D721Med (cell line): ENCODE measurements at places on chromosomes 6 and 20.

GRCh38 chr6:6865611-6866010 is 242.2 kb upstream of the RREB1 start:
- DNase-seq = no peak

- DNase-seq = peak; percentile 95
Measured at GRCh38 chr6:43143235-43144128, 27.6 kb upstream of the SRF start.

DNA sequence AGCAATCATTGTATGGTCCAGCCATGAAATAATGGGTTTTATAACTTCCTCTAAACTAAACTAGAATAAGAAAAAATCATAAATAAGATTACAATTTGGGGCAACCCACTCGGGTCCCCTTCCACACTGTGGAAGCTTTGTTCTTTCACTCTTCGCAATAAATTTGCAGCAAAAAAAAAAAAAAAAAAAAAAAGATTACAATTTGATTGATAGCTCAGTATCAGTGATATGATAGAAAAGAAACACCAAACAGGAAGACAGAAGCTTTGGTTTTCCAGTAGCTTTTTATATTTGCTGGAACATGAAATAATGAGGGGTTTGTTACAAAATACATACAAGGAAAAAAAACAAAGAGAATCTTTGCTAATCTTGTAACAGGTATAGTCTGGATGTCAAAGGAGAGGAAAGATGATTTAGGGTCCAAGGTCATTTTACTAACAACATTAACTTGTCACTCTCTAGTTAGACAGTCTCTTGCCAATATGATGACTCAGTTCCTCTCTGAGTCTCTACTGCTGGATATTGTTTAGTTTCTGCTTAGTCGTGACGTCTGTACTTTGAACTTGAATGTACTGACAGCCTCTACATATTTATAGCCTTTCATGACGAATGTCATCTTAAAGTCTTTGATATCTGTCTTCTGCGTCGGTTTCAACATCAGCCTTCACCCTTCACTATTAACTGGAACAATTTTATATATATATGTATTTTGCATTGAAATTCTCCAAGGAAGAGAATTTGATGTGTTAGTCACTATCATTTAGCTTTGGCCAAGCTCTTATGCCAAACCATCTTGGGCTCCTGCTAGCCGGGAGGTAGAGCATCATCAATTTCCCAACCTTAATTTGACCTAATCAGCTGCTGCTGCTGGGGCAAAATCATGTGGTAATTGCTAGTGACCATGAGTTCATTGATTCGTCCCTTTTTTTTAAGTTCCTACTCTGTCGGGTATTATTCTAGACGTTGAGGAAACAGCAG is 213.1 kb upstream of the STXBP5 start:
- no peak for DNase-seq

GRCh38 chr20:62688855-62689460 is 19.7 kb upstream of the NTSR1 start:
- no peak for DNase-seq

GRCh38 chr6:126976253-126976797 is 142.1 kb upstream of the RSPO3 start:
- DNase-seq = no peak

GRCh38 chr6:121932076-121932991 is 467.1 kb upstream of the HSF2 start:
- DNase-seq = no peak

- DNase-seq = no peak
Measured at GRCh38 chr20:14232650-14233049, 104.8 kb downstream of the FLRT3 start.

DNA sequence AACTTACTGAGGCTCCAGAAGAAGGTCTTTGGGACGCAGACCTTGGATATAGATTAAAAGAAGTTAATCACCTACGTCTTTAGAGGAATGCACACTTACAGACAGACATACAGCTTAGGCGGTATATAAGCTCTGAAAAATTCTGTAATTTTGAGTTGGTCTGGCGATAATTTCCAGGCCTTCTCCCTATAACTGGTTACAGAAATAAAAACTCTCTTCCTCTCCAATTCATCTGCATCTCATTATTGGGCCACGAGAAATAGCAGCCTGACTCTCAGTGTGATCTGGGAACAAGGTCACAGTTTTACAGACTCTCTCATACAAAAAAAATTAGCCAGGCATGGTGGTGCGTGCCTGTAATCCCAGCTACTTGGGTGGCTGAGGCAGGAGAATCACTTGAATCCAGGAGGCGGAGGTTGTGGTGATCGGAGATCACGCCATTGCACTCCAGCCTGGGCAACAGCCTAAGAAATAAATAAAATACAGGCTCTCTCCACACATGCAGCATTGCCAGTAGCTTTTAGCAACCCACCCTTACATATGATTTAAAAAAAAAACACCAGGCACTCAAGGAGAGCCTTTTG is 4.7 kb downstream of the ZBTB24 start:
- no peak for DNase-seq

DNA sequence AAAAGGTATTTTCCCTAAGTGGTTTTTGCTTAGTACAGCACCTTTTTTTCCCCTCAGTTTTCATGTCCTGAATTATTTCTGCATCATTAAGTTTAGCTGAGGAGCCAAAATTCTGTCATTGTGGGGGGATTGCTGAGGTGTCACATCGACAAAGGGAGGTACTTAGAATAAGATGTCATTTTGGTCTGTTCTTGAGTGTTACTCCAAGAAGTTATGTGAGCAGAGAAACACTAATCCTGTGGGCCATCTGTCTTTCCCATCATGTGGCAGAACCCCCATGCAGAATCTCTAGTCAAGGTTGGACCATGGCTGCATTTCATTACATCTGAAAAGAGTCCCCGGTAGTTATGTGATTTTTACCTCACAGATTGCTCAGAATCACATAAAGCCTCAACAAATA is 167.8 kb upstream of the CENPW start:
- no peak for DNase-seq

DNA sequence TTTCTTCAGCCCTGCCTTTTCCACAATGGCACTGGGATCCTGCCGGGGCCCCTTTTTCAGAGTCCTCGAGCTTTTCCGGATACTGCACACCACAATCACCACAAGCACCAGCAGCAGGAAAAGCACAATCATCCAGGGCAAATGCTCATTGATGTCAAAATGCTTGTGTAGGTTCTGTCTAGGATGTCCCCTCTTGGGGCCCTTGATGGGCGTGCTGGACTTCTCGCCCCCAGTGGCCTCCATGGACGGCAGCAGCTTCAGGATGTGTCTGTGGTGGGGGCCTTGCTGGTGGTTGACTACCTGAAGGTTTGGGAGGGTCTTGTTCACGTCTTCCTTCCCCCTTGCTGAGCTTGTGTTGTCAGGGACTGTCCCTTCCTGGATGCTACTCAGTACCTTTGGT is 25.7 kb downstream of the TNFRSF21 start:
- no peak for DNase-seq

DNA sequence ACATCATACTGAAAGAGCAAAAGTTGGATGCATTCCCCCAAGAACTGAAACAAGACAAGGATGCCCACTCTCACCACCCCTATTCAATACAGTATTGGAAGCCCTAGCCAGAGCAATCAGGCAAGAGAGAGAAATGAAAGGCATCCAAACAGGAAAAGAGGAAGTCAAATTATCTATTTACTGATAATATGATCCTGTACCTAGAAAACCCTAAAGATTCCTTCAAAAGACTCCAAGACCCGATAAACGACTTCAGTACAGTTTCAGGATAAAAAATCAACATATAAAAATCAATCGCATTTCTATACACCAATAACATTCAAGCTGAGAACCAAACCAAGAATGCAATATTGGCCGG is 14.5 kb downstream of the CDK19 start:
- DNase-seq = no peak

DNA sequence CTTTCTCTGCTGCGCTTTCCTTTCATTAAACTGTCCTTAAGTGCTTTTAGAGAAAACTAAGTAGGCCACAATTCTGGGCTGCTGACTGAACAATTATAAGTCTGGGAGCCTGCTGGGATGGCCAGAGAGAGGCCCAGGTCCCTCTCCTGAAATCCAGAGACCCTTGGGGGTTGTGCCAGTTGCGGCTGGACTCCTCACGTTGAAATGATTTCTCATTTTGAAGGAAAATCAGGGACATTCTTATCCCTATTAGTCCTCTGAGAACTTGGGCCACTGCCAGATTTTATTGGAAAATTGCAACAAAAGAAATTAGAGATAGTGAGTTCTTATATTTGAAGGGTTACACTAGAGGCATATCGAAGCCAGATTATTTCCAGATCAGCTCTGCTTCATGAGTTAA is 145.1 kb downstream of the CLIC5 start:
- DNase-seq = no peak

DNA sequence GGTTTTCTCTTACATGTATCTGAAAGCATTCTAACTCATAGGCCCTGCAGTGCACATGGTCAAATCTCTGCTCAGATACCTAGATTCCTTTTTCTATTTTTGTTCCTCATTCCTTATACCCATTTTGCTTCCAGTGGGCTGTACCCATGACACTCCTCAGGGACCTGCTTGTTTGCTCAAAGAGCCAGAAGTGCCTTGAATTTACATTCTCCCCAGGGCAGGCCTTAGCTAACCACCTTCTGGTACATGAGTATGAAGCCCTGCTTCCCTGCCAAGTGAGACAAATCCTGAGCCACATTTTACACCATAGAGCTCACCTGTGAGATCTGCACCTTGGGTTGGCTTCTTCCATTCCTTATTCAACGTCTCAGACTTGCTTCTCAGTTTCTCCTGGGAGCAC is 326.6 kb upstream of the SASH1 start:
- DNase-seq = no peak
